ENCODE measurements at places on chromosomes 7 and 10. TPM values are rescaled to one million over a fixed set of nuclear protein-coding genes. Genes with fewer than 3 reads are reported as not detected.

SPDYE11 gene
- total RNA-seq: 0.04 TPM

GRCh38 chr10:133460208-133460769 is 6.5 kb downstream of the SCART1 start:
- H3K4me3 ChIP-seq: no peak overlapping the region
- H3K36me3 ChIP-seq: no peaks in the 10 kb centered on the region
- DNase-seq: no peak
- H3K27me3 ChIP-seq: no peaks in the 10 kb centered on the region
- no peaks in the 10 kb centered on the region for H3K4me1 ChIP-seq

AKR1C4 gene
- not detected for total RNA-seq

H2BK1 gene
- total RNA-seq: not detected

DNAJC1 gene
- total RNA-seq: 19.6 TPM

- peaks cover 3% of the 10 kb centered on the region for H3K4me1 ChIP-seq
- H3K4me3 ChIP-seq: no peak overlapping the region
- H3K27ac ChIP-seq: no peak overlapping the region
- DNase-seq: no peak
- H3K27me3 ChIP-seq: no peaks in the 10 kb centered on the region
- no peaks in the 10 kb centered on the region for H3K36me3 ChIP-seq
Measured at GRCh38 chr7:46160861-46161260, 239.8 kb upstream of the IGFBP3 start.

GRCh38 chr7:105454921-105455320 is 66.2 kb upstream of the SRPK2 start:
- H3K27me3 ChIP-seq: no peaks in the 10 kb centered on the region
- H3K36me3 ChIP-seq: peaks cover 8% of the 10 kb centered on the region
- peaks cover 23% of the 10 kb centered on the region for H3K4me1 ChIP-seq
- peak overlapping the region; percentile 60 for H3K27ac ChIP-seq
- peak; percentile 42 for DNase-seq
- no peak overlapping the region for H3K4me3 ChIP-seq

DNA sequence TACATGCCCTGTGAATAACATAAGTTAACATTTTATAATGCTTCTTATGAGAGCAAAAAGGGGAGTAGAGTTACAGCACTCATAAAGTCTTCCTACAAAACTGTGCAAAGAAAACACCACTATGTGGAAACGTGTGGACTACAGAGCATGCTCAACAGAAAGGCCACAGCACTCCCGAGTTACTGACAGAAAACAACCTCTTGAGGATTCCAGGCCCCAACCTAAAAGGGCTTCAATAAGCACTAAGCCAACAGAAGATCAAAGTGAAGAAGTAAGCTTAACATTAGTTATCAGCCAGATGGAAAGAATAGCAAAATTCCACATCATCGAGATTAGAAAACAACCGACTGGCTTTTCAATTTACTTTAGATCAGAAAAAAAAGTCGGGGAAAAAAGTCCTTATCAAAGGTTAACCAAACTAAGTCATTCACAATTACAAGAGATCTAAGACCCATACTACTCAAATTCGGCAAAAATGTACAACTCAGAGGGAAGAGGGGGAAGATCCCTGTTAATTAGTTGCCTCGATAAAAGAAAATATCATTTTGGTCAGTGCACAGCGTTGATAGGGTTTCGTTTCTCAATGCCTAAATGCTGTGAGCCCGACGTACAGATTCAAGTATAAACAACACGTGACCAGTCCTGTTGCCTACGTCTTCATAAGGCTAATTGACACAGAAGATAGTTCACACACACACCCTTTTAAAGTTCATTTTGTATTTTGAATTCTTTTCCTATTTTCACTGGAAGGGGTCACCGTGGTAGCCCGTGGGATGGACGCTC is 1.4 kb downstream of the KBTBD2 start:
- peak overlapping the region; percentile 56 for H3K4me3 ChIP-seq
- no peaks in the 10 kb centered on the region for H3K27me3 ChIP-seq
- peak; percentile 87 for DNase-seq
- H3K4me1 ChIP-seq: peaks cover 20% of the 10 kb centered on the region
- H3K27ac ChIP-seq: peak overlapping the region; percentile 96

DNA sequence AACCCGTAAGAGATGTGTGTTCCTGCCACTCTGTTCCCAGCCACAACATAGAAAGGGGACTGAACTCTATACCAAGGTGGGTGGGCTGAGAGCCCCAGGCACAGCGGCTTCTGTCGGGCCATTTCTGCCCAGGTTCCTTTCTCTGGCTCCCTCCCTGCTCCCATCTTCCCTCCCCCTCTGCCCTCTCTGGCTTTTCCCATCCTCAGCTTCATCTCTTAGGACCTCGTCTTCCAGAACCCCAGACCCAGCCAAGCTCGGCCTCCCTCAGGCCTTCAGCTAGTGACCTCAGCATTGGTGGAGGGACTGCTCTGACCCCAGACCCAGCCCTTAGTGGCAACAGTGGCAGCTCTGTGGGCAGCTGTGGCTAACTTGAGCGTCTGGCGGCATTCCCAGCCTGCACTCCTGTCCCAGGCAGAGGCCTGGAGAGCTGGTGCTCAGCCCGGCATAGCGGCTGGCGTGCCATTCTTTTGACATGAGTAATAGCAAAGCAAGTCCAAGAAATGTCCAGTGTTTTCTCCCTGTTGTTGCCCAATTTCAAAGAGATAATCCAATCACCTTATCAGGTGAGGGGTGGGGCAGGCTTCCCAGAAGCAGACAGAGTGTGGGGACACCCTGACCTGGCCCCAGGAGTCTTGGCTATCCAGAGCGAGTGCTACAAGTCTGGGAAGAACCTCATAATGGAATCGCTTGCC is 15.9 kb downstream of the PTPRE start:
- peaks cover 49% of the 10 kb centered on the region for H3K4me1 ChIP-seq
- no peak overlapping the region for H3K4me3 ChIP-seq
- H3K27me3 ChIP-seq: no peaks in the 10 kb centered on the region
- peak overlapping the region; percentile 85 for H3K27ac ChIP-seq
- no peaks in the 10 kb centered on the region for H3K36me3 ChIP-seq

CALCR gene
- 9.4 TPM for total RNA-seq

ANXA7 gene
- 53.3 TPM for total RNA-seq

GRCh38 chr7:95531605-95532219 is 46.0 kb downstream of the ASB4 start:
- peak overlapping the region; percentile 26 for H3K27ac ChIP-seq
- H3K36me3 ChIP-seq: no peaks in the 10 kb centered on the region
- H3K4me1 ChIP-seq: no peaks in the 10 kb centered on the region
- H3K4me3 ChIP-seq: no peak overlapping the region
- no peaks in the 10 kb centered on the region for H3K27me3 ChIP-seq

C7orf57 gene
- 0.09 TPM for total RNA-seq

ZNF248 gene
- total RNA-seq: 17.2 TPM

- H3K36me3 ChIP-seq: no peaks in the 10 kb centered on the region
- H3K27me3 ChIP-seq: no peaks in the 10 kb centered on the region
- no peak overlapping the region for H3K4me3 ChIP-seq
- peak; percentile 51 for DNase-seq
Measured at GRCh38 chr7:22842973-22843372, 20.3 kb upstream of the TOMM7 start.

ZNF3 gene
- 31.8 TPM for total RNA-seq

DNA sequence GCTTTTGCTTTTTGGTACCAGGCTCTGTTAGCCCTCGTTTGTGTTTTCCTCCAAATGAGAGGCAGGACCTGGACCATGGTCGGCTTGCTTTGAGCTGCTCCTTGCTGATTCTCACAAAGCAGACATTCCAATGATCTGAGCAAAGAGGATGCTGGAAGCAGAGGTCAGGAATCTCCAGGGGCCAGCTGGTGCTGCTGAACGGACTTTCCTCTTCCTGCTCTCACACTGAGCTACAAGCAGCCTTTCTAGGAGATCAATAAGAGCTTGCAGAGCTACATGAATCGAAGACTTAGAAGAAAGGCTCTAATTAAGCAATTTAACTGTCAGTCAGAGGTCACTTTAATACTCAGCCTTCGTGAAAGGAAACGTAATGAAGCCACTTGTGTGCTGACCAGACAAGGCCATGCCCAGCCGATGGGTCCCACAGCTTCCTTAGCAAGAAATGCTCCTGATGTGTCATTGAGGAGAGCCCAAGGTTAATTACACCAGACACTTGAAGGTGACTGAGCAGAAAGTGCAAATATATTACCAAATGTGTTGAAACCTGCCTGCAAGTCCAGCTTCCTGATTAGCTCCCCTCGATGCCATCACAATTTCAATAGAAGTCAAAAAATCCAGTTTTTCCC is 151.3 kb upstream of the RSU1 start:
- H3K27me3 ChIP-seq: no peaks in the 10 kb centered on the region
- peak overlapping the region; percentile 78 for H3K27ac ChIP-seq
- DNase-seq: peak; percentile 76

GRCh38 chr10:63343476-63343875 is 122.3 kb downstream of the JMJD1C start:
- DNase-seq: no peak
- H3K36me3 ChIP-seq: no peaks in the 10 kb centered on the region
- no peak overlapping the region for H3K27ac ChIP-seq
- H3K27me3 ChIP-seq: no peaks in the 10 kb centered on the region

DNA sequence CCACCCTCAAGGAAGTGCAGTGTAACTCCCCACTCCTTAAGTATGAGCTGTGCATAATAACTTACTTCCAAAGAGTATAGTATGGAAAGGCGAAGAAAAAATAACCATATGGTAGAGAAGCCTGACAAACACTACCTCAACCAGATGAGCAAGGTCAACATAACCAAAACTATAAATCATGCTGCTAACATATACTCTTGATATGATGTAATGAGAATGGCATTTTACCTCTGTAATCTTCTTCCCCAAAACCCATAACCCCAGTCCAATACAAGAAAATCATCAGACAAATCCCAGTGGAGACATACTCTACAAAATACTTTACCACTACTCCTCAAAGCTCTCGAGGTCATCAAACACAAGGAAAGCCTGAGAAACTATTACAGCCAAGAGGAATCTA is 15.8 kb downstream of the OSBPL3 start:
- H3K4me3 ChIP-seq: no peak overlapping the region
- H3K27me3 ChIP-seq: no peaks in the 10 kb centered on the region
- DNase-seq: no peak
- H3K36me3 ChIP-seq: no peaks in the 10 kb centered on the region

GRCh38 chr10:12681252-12681651 is 320.3 kb downstream of the CCDC3 start:
- DNase-seq: no peak
- H3K36me3 ChIP-seq: no peaks in the 10 kb centered on the region
- peaks cover 2% of the 10 kb centered on the region for H3K4me1 ChIP-seq

All from muscle of leg (tissue), 16 donors.